ENCODE measurements at places on chromosomes 11 and 22. TPM values are rescaled to one million over a fixed set of nuclear protein-coding genes. Genes with fewer than 3 reads are reported as not detected.

GRCh38 chr11:112961146-112961668, at the start of gene NCAM1:
Gene NCAM1, plus strand, starts transcription at chr11:112961420.
- peak; percentile 99 for DNase-seq

GRCh38 chr11:3825473-3826154, 15.1 kb downstream of the RHOG start:
- DNase-seq = no peak

- DNase-seq = no peak
Observed at GRCh38 chr22:19843857-19844376, 10.8 kb downstream of the GNB1L start.

Gene GAL
- total RNA-seq = not detected

GRCh38 chr22:38487946-38488345, 18.2 kb downstream of the DDX17 start:
- no peak for DNase-seq

Gene RAB39A
- total RNA-seq = 1.1 TPM

Gene APLNR
- not detected for total RNA-seq

GRCh38 chr11:28090052-28090749, 17.8 kb downstream of the KIF18A start:
- no peak for DNase-seq
